ENCODE measurements at places on chromosomes 12 and 14.

- peak; percentile 19 for DNase-seq
Measured at GRCh38 chr12:62466018-62466593, 520 bp upstream of the MON2 start.

DNA sequence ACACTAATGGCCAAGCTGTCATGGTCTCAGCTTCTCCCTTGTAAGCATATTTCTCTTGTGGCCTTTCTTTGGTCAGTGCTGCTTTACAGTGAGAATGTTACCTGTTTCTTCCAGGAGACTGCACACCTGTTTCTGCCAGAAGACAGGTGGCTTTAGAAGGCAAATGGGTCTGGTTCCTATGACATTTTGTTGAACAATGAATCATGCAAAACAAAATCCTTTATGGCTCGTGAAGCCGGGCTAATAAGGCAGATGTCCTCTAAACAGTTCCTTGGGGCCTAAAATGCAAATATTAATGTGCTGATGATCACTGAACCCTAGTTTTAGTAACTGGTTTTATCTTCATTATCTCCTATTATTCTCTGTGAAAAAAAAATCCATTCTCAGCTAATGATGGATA lies 927.6 kb downstream of the GALC start:
- no peak for DNase-seq

DNA sequence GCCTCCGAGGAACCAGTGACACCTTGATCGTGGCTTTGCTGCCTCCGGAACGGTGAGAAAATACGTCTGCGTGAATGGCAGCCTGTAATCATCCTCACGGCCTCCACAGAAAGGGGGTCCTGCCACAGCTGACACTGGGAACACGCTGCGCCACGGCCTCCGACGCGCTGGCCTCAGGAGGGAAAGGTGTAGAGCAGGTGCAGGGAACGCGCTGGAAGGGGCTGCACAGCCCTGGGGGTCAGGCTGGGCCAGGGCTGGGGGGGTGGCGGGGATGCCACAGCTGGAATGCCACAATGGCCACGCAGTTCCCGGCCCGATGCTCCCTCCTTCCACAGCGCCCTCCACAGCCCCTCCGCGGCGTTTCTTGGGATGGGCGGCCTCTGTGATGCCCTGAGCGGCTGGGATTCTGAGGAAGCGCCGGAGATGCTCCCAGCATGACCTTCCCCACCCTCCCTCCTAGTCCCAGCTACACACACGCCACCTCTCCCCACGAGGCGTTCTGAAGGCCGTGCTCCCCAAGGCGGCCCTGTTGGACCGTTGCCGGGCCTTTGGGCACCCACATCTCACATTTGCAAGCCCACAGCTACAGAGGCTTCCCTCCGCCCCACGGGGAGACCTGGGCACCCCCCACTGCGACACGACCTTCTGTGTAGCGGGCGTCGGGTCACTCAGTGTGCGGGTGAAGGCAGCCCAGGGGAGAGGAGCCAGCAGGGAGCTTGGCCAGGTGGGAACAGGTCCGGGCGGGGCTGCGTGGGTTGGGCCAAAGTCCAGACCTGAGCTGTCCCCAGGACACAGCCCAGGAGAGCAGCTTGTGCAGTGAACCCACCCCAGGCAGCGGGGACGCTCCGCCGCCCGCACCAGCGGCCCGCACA lies 31.8 kb upstream of the GALNT9 start:
- no peak for DNase-seq

DNA sequence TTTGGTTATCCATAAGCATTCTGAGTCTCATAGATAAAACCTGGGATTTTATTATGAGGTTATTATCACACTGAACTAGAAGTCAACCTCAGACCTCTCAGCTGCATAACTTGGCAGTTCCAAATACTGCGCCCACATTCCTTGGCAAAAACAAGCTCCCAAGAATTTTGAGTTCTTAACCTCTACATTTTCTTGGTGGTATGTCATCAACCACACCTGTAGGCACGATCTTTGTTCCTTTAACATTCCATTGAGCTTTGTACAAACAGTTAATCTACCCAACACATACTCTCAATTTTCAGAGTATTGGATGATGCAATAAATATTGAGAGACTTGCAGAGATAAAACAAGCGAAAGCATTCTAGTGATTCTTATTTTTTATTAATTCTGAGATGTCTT lies 371.8 kb upstream of the PRICKLE1 start:
- DNase-seq, result peak; percentile 78

DNA sequence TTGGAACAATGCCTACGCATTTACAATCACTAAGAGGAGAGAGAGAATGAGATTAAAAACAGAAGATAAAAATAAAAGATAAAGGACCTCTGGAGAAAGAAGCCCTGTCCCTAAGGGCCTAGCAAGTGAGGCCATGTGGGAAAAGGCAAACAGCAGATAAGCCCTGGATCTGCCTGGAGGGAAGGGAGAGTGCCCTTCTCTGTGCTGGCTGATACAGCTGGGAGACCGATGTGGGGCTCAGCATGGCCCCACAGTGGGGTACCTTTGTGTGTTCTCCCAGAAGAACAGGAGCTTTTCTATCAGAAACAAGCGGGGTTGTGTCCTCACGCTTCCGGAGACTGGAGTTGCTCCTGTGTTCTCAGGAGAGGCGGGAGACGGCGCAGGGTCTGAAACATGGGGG lies 59.9 kb downstream of the TMCC3 start:
- no peak for DNase-seq
